Neural crest cell (in vitro differentiated cells): ENCODE measurements at places on chromosomes 1 and 21. TPM values are rescaled to one million over a fixed set of nuclear protein-coding genes. Genes with fewer than 3 reads are reported as not detected.

DNA sequence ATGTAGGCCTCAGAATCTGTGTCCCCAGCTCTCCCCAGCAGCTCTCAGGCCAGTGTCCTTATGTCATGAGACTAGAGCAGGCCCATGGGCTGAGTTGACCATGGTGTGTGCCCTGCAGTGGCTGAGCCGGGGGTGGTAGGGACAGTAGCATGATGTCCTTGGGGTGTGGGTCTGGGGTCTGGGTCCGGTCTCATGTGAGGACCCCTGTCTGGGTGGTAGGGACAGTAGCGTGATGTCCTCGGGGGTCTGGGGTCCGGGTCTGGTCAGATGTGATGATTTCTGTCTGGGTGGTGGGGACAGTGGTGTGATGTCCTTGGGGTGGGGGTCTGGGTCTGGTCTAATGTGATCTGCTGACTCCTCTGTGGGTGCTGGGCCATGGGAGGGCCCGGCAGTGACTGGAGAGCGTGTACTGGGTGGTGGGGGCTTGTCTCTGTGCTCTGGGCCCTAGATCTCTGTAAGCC, 64.5 kb downstream of the OBSCN start:
- H3K27me3 ChIP-seq: no peaks in the 10 kb centered on the region
- H3K27ac ChIP-seq: peak overlapping the region; percentile 57
- no peaks in the 10 kb centered on the region for H3K4me1 ChIP-seq
- peaks cover 3% of the 10 kb centered on the region for H3K36me3 ChIP-seq

- peaks cover 3% of the 10 kb centered on the region for H3K4me1 ChIP-seq
- H3K27ac ChIP-seq: no peak overlapping the region
- no peaks in the 10 kb centered on the region for H3K27me3 ChIP-seq
- H3K36me3 ChIP-seq: no peaks in the 10 kb centered on the region
- DNase-seq: no peak
Measured at GRCh38 chr1:211587123-211587522, 8.2 kb upstream of the SLC30A1 start.

GRCh38 chr1:169970114-169970513, 76.4 kb upstream of the SCYL3 start:
- no peaks in the 10 kb centered on the region for H3K4me1 ChIP-seq
- DNase-seq: no peak
- H3K27me3 ChIP-seq: no peaks in the 10 kb centered on the region
- no peaks in the 10 kb centered on the region for H3K36me3 ChIP-seq
- no peak overlapping the region for H3K27ac ChIP-seq

GRCh38 chr21:44418876-44419230, 36.5 kb upstream of the LRRC3 start:
- peaks cover 6% of the 10 kb centered on the region for H3K36me3 ChIP-seq
- DNase-seq: no peak
- H3K4me1 ChIP-seq: no peaks in the 10 kb centered on the region
- peaks cover 13% of the 10 kb centered on the region for H3K27me3 ChIP-seq

DNA sequence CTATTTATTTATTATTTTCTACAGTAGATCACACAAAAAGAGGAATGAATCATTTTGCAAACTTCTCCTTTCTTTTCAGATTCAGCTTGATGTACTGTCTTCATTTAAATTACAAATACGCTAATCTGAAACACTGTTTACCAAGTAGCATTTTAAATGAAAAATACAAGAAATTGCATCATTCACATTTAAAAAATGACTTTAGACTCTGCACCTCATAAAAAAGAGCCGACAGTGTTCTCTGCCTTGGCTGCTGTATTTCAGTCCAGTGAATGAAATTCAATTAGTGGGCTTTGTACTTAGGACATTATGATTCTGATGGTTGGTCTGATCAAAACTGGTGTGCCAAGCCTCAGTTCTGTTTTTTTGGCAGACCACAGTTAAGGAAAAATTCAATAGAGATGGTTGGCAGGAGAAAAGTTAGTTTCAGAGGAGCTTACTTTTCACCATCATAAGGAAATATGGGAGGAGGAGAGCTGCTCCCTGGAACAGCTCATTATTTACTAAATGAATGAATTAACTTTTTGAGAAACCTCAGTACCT, 222.4 kb upstream of the ESRRG start:
- peaks cover 5% of the 10 kb centered on the region for H3K4me1 ChIP-seq
- H3K36me3 ChIP-seq: no peaks in the 10 kb centered on the region
- no peak overlapping the region for H3K4me3 ChIP-seq
- no peaks in the 10 kb centered on the region for H3K27me3 ChIP-seq

- H3K4me1 ChIP-seq: peaks cover 24% of the 10 kb centered on the region
- H3K27ac ChIP-seq: peak overlapping the region; percentile 85
- no peaks in the 10 kb centered on the region for H3K36me3 ChIP-seq
Measured at GRCh38 chr1:62355095-62355494, 35.9 kb upstream of the KANK4 start.

DNA sequence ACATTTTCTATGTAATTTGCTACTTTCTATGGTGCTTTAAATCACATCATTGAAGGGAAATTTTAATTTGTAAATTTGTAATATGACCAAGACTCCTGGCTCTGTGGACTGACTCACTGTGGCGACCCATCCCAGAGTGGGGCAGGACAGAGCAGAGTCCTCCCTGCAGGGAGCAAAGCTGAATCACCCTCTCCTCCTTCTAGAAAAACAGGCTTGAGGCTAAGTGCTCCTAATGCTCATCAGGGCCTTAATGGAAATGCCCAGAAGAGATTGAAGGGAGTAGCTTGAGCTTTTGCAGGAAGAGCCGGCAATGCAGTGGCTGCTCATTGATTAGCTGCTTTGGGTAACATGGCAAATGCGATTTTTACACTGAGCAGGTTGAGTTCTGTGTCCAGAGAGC, 16.8 kb downstream of the S100A10 start:
- peaks cover 8% of the 10 kb centered on the region for H3K27me3 ChIP-seq
- no peak for DNase-seq
- H3K4me3 ChIP-seq: no peak overlapping the region
- H3K36me3 ChIP-seq: no peaks in the 10 kb centered on the region

DNA sequence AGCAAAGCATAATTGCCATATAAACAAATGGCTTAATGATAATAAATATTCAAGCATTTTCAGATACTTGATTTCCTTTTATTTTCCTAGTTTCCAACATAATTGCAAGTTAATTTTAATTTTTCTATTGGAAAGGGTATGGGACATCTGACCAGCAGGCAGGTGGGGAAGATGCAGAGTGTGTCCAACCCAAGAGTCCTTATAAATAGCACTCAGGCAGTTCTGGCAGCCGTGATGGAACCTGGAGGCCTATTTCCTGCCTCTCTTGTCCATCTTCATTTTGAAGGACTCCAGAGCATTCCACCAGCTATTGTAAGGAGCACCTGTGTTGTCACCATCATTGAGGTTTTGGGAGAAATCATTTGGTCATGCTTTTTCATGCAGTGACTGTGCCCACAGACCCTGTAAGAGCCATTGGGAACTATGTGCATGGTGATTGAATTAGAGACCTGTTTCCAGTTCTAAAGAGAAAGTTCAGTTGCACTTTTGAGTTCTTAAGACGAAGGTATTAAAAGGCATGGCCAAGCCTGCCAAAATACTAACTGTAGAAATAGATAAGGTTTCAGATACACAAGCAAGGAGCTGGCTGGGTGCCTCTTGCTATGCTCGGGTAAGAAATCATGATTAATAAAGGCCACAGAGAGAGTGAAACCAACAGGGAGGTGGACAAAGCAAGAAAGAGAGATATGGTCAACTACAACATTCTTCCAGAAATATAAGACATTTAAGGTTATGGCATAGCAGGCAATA, 92.3 kb downstream of the SPATA46 start:
- no peaks in the 10 kb centered on the region for H3K27me3 ChIP-seq
- H3K27ac ChIP-seq: no peak overlapping the region
- no peaks in the 10 kb centered on the region for H3K4me1 ChIP-seq
- H3K4me3 ChIP-seq: no peak overlapping the region

DNA sequence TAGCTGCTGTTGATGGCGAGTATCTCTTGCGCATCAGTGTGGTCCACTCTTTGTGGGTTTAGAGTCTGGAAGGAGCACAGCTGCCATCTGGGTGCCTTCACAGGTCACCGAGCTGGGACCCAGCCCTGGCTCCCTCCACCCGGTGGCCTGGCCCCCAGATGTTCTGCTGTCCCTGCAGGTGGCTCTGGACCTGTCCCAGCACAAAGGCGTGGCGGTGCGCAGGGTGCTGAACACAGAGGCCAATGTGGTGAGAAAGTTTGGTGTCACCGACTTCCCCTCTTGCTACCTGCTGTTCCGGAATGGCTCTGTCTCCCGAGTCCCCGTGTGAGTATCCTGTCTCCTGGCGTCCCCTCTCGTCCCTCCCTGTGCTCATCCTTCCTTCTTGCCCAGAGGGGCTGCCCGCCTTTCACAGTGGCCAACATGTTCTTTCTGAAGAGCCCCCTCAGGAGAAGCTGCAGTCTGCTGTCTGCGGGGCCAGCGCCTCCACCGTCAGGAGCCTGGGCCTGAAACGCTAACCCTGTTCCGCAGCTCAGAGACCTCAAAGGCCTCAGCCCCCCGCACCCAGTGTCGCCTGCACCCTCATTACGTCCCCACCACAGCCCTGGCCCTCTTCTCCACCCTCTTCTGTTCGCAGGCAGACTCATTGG, 27.4 kb downstream of the QSOX1 start:
- no peaks in the 10 kb centered on the region for H3K36me3 ChIP-seq
- peaks cover 5% of the 10 kb centered on the region for H3K4me1 ChIP-seq
- no peak for DNase-seq
- no peaks in the 10 kb centered on the region for H3K27me3 ChIP-seq
- no peak overlapping the region for H3K4me3 ChIP-seq

GRCh38 chr1:86951430-86951829, 37.0 kb downstream of the HS2ST1 start:
- no peak overlapping the region for H3K27ac ChIP-seq
- no peaks in the 10 kb centered on the region for H3K27me3 ChIP-seq
- H3K4me1 ChIP-seq: peaks cover 39% of the 10 kb centered on the region
- DNase-seq: no peak

DNA sequence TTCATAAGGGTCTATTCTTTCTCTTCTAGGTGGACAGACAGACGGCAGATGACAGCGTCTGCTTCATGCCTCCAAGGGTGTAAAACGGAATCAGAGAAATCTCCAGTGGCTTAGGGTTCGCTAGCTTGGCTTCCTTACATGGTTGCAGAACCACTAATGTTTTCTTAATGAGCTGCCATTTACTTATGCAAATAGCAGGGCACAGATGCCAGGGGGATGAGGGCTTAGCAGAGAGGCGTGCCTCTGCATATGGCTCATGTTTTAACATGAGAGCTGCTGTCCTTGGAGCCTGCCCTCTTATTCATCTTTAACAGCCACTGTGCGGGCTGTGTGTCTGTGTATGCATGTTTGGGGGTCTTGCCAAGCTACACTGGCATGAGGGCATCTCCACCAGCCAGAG, 119.6 kb downstream of the IER5 start:
- H3K27me3 ChIP-seq: peaks cover 32% of the 10 kb centered on the region
- H3K4me3 ChIP-seq: no peak overlapping the region
- H3K27ac ChIP-seq: no peak overlapping the region
- no peaks in the 10 kb centered on the region for H3K4me1 ChIP-seq
- DNase-seq: no peak

DNA sequence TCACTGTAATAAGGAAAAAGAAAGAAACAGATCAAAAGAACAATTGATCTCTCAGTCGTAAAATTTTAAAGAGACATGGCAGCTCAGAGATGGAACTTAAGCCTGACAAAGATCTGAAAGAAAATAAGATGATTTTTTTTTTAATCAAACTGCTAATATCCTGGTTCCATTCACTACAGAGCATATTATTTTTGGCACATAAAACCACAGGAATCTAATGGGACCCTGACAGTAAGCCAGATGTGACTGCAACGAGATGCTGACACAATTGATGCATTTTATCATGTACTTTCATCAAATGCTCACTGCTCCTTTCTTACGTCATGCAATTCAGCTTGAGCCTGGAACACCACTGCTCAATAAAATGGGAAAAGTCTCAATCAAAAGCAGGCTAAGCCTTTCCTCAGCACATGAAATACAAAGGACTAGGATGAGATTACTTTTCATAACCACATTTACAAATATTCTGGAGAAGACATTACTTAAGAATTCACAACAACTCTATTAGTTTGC, 16.6 kb downstream of the GPATCH2 start:
- H3K27me3 ChIP-seq: no peaks in the 10 kb centered on the region
- H3K4me3 ChIP-seq: no peak overlapping the region
- peaks cover 3% of the 10 kb centered on the region for H3K4me1 ChIP-seq
- peaks cover 4% of the 10 kb centered on the region for H3K36me3 ChIP-seq

- no peak overlapping the region for H3K27ac ChIP-seq
- H3K27me3 ChIP-seq: no peaks in the 10 kb centered on the region
- no peaks in the 10 kb centered on the region for H3K4me1 ChIP-seq
- no peaks in the 10 kb centered on the region for H3K36me3 ChIP-seq
- no peak overlapping the region for H3K4me3 ChIP-seq
Measured at GRCh38 chr1:25074351-25075227, 144.5 kb upstream of the RUNX3 start.

GRCh38 chr1:923131-923990, at the start of gene SAMD11:
Gene SAMD11 (plus strand): TSS chr1:923923. CDS start chr1:924432, 509 bp downstream.
- H3K36me3 ChIP-seq: no peaks in the 10 kb centered on the region
- H3K27ac ChIP-seq: no peak within 1 kb of the TSS

GRCh38 chr1:115560027-115560426, 81.7 kb upstream of the VANGL1 start:
- peaks cover 3% of the 10 kb centered on the region for H3K36me3 ChIP-seq
- no peak for DNase-seq
- H3K27me3 ChIP-seq: peaks cover 33% of the 10 kb centered on the region
- H3K4me1 ChIP-seq: peaks cover 10% of the 10 kb centered on the region
- H3K27ac ChIP-seq: no peak overlapping the region
- H3K4me3 ChIP-seq: no peak overlapping the region

DNA sequence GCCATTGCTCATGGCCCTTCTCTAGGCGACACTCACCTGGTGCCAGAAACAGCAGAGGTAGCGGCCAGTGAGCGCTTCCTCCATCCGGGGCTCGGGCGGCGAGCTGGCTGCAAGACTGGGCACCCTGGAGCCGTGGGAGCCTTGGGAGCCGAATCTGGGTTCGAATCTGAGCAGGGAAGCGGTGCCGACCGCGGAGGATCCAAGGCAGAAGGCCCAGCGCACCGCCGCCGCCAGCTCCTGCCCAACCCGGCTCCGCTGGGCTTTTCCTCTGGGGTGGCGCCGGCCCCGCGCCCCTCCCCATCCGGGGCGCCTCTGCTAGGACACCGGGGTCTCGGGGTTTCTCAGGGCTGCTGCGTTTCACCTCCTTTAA, 1.7 kb upstream of the PRDM16 start:
- peaks cover 4% of the 10 kb centered on the region for H3K4me1 ChIP-seq
- DNase-seq: no peak
- no peak overlapping the region for H3K27ac ChIP-seq
- H3K4me3 ChIP-seq: peak overlapping the region; percentile 54
- no peaks in the 10 kb centered on the region for H3K36me3 ChIP-seq

HENMT1 gene
- total RNA-seq: 8.0 and 9.0 TPM in 2 replicates

SLC5A9 gene
- total RNA-seq: not detected in 2 replicates

RNF186 gene
- not detected in 2 replicates for total RNA-seq

VCAM1 gene
- total RNA-seq: 8.6 and 8.7 TPM in 2 replicates

CBR3 gene
- total RNA-seq: 2.1 and 2.8 TPM in 2 replicates

KIRREL1 gene
- total RNA-seq: 64.9 and 68.0 TPM in 2 replicates

PPP1R12B gene
- total RNA-seq: 18.2 and 18.5 TPM in 2 replicates

PDC gene
- total RNA-seq: not detected in 2 replicates
